Chondrocyte (in vitro differentiated cells): ENCODE measurements at places on chromosomes 12 and 14. TPM values are rescaled to one million over a fixed set of nuclear protein-coding genes. Genes with fewer than 3 reads are reported as not detected.

SPIC gene
- total RNA-seq: not detected in 3 replicates

SERPINA9 gene
- not detected in 3 replicates for total RNA-seq

GRCh38 chr12:91404441-91404840 lies 221.8 kb upstream of the DCN start:
- DNase-seq: no peak

CPNE6 gene
- total RNA-seq: not detected in 3 replicates

- no peak for DNase-seq
Observed at GRCh38 chr12:67519484-67520433, 128.8 kb upstream of the DYRK2 start.

DNA sequence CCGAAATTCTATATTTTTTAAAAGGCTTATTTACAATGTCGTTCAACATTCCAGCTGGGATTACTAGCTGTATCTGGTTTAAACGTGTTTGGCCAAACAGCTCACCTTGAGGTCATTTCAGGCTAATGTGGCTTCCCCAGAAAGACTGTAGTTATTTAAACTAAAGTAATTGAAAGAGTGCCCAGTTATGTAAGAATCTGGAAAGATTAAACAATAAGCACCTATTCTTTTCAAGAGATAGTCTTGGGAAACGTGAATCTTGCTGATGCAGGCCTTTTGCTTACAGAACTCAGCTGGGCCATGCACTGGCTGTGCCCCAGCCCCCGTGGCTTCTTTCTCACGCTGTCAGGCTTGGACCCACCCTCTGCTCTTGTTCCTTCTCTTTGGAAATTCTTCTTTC lies 24.4 kb downstream of the GLRX5 start:
- DNase-seq: no peak

TAS2R8 gene
- not detected in 3 replicates for total RNA-seq

RIMKLB gene
- total RNA-seq: 42.6 to 55.9 TPM (median 45.4 TPM) in 3 replicates

- no peak for DNase-seq
Observed at GRCh38 chr12:47949441-47950341, 13.7 kb upstream of the TMEM106C start.

KRT78 gene
- not detected in 3 replicates for total RNA-seq

DNA sequence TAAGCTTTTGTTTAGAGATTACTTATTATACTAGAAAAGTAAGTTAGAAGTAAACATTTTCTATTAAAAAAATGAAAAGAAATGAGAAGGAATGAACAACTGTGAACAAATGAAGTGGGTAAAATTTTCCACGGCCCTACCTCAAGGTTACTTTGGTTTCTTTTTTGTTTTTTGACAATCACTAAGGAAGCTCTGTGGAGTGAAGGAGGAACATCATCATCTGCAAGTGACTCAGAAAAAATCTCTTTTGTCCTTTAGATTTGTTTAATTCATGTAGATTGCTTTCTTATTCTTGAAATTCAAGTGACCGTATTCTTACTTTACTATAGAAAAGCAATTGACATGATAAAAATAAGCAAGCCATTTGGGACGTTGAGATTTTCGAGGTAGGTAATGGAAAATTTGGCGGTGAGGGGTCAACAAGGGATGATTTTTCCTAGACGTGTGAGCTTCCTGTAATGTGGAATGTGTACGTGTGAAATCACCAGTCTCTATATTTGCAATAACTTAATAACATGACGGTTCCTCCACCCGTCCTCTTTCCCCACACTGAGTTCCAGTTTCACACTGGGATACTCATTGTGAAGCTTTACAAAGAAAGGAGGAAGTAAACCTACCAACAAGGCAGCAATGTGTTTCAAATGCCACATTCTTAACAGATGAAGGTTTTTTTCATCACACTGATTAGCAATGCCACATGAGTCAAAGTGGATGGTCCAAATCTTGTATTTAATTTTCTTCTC lies 62.3 kb upstream of the EGLN3 start:
- no peak for DNase-seq

CSRP2 gene
- total RNA-seq: 204 to 240 TPM (median 215 TPM) in 3 replicates

PRH2 gene
- total RNA-seq: not detected in 3 replicates

GRCh38 chr12:41905073-41905758 lies 239.5 kb downstream of the GXYLT1 start:
- no peak for DNase-seq

DNA sequence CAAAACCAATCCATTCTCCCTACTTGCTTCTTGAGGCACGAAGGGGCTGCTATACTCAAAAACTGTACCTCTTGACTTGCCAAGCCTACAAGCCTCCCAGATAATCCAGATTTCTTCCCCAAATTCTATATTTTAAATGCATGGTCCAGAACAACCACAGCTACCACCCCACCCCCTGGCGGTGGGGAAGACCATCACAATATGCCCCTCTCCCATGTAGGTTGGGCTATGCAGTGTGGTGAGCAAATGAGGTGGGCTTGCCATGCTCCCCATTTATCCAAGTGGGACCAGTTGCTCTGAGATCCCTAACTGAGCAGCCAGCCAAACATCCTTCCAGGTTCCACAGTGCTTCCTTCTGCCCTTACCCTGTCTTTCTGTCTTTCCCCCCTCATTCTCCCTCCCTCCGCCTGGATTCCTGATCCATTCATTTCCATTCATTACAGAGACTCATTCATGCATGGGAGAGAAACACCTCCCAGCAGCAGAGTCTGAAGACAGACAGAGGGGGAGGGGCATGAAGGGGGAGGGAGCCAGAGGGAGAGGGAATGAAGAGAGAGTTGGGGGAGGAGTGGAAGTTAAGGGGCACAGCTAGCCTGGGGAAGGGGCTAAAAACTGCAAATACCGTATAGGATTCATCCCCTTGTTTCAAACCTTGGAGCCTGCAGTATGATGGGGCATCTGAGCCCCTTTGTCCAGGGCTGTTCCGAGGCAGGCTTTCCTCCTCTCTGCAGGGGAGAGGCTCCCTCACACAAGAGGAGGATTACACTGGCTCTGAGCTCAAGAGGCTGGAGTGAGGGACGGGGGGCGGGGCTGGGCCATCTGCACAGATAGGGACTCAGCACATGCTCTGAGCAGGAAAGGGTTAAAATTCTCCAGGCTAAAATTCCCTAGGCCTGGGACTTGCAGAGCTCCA lies 4.4 kb downstream of the ZNF219 start:
- DNase-seq: no peak

SLC24A4 gene
- total RNA-seq: 0.29 to 0.77 TPM (median 0.37 TPM) in 3 replicates

PCED1B gene
- 2.3 to 3.8 TPM (median 3.0 TPM) in 3 replicates for total RNA-seq

GRCh38 chr12:57233357-57234232 lies 4.1 kb downstream of the SHMT2 start:
- no peak for DNase-seq

KRT71 gene
- not detected in 3 replicates for total RNA-seq

DNA sequence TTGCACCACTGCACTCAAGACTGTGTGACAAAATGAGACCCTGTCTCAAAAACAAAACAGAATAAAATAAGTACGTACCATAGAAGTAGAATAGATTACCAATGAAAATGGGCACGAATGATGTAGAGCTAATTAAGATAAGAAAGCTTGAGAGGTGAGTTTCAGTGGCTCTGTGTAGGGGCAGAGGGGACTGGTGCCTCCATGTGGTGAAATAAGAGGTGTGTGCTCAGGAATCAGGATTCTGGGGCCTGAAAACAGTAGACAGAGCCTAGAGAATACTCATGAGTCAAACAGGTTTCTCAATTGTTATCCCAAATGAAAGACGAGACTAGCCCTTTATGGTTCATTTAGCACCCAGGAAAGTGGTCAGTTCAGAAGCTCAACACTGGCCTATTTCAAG lies 1145.1 kb downstream of the FLRT2 start:
- no peak for DNase-seq

TAS2R43 gene
- total RNA-seq: 0.22 to 0.44 TPM in 2 of 3 replicates, not detected in the other

C14orf132 gene
- 33.0 to 99.3 TPM (median 33.2 TPM) in 3 replicates for total RNA-seq

GRCh38 chr12:121423682-121424623 lies 24.0 kb downstream of the RNF34 start:
- no peak for DNase-seq

DNA sequence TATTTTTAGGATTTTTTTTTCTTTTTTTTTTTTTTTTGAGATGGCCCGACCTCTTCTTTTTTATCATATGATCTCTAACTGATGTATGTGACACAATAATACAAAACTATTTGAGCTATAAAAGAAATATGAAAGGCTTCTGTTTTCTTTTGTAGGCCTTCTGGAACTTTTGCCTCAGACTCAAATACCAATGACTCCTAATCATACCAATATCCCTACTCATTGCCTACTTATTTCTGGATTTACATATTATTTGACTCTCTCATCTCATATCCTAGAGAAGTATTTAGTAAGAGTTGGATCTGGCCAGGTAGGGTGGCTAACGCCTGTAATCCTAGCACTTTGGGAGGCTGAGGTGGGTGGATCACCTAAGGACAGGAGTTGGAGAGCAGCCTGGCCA lies 12.7 kb upstream of the WDR89 start:
- no peak for DNase-seq

DNA sequence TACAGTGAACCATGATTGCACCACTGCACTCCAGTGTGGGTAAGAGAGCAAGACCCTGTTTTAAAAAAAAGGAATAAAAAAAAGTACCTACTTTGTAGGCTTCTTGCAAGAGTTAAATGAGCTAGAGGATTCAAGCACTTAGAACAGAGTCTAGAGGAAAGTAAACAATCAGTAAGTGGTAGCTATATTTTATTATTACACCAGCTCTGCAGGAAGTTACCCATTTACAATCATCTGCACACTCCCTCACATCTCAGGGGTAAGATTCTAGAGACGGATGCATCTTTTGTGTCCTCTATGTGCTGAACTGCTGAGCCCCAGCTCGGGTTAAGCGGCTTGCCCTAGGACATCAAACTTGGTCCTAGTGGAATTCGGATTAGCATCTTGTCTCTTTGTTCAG lies 67.3 kb downstream of the KCNK10 start:
- DNase-seq: no peak

DNA sequence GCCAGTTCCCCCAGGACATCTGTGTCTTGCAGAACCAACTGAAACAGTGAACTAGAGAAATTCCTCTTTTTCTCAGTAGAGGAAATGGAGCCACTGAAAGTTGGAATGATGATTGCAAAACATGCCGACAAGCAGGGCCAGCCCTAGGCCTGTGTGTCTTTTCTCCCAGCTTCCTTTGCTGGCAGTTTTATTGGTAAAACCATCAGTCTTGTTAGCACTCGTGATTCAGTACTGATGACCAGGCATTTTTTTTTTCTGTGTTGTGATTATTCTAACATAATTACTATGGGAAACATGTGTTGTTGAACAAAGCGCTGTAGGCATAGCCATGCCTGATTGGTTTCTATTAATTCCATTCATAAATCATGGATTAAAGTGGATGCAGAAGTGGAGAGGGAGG lies 620.7 kb downstream of the AACS start:
- no peak for DNase-seq

DNA sequence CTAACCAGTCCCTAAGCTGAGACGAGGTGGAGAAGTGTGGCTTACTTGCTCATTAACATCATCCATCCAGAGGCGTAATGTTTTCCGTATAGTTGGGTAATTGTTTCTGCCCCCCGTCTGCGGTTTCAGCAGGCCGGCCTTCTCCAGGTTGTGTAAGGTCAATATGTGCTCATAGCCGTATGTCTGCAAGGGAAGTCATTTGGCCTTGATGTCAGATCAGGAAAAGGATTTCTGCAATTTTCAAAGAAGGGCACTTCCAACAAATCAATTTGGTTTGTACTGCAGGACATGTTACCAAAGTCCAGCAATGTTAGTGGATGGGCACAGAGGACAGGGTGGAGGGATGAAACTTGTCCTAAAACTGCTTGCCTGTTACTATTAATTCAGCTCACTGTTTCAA lies 9.9 kb upstream of the DIABLO start:
- DNase-seq: no peak

- no peak for DNase-seq
Observed at GRCh38 chr12:2198005-2198501, 145.3 kb downstream of the CACNA1C start.

DNA sequence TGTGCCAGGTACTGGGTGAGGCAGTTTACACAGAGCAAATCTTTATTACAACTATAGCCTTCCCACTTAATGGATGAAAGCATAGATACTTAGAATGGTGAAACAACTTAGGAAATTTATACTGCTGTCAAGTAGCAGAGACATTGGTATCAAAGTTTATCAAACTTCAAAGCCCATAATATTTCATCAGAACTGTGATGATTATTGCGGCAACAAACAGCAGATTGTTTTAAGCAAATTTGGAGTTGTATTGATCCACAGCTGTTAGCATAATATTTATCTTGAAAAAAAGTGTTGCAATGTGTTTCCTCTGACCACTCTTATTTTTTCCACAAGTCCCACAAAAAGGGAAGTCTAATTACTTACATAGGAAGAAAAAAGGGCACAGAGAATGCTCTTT lies 2.0 kb upstream of the SLCO1B3 start:
- no peak for DNase-seq

DNA sequence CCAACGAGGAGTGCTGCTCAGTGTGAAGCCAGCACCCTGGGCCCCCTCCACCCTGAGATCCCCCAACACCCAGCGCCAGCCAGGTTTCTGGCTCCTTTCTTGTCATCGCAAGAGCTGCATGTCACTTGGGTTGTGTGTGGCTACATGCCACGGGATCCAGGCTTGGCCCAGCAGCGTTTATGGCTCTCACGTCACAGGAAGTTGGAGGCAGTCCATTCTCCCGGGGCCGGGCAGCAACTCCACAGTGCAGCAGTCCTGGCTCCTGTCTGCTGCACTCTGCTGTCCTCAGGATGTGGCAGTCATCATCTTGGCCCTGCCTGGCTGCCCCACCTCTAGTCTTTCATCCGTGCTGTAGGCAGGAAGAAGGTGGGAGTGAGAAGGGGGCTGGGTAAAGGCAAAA lies 78.3 kb downstream of the AACS start:
- no peak for DNase-seq

DNA sequence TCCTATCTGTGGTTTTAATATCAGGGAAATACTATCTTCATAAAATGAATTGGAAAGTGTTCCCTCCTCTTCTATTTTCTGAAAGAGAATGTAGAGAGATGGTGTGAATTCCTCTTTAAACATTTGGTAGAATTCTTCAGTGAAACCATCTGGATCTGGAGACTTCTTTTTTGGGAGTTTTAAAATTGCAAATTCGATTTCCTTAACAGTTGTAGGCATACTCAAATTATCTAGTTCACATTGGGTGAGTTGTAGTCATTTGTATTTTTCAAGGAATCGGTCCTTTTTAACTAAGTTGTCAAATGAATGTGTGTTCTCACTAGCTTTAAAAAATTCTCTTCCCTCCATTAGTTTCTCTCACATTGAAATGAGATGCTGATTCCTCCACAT lies 75.4 kb upstream of the CHST11 start:
- no peak for DNase-seq

- DNase-seq: no peak
Observed at GRCh38 chr14:57018065-57018464, 207.8 kb upstream of the OTX2 start.

DNA sequence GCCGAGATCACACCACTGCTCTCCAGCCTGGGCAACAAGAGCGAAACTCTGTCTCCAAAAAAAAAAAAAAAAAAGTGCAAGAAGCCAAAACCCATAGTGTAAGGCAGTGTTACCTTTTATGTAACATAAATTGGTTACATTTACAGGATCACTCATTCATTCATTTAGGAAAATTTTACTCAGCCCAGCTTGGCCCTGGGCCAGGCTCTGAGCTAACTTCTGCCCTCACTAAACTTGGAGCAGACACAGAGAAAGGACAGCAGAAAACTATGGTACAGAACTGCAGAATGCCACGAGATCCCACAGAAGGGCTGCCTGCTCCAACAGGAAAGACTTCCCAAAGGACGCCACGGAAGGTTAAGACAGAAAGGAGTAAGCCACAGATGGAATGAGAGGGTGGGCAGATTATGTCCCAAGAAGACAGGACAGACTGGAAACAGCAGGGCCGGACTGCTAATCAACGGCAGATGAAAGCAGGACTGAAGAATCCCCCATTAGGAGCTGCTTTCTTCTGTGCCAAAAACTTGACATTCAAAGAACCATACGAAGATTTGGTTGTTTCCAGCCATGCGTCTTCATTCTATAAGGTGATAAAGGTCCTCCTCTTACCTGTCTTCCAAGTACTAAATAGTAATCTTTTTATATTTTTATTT lies 18.9 kb downstream of the PPP1R13B start:
- DNase-seq: no peak
